Bronchial epithelial cell (primary cell): ENCODE measurements at places on chromosomes 2 and 18.

DNA sequence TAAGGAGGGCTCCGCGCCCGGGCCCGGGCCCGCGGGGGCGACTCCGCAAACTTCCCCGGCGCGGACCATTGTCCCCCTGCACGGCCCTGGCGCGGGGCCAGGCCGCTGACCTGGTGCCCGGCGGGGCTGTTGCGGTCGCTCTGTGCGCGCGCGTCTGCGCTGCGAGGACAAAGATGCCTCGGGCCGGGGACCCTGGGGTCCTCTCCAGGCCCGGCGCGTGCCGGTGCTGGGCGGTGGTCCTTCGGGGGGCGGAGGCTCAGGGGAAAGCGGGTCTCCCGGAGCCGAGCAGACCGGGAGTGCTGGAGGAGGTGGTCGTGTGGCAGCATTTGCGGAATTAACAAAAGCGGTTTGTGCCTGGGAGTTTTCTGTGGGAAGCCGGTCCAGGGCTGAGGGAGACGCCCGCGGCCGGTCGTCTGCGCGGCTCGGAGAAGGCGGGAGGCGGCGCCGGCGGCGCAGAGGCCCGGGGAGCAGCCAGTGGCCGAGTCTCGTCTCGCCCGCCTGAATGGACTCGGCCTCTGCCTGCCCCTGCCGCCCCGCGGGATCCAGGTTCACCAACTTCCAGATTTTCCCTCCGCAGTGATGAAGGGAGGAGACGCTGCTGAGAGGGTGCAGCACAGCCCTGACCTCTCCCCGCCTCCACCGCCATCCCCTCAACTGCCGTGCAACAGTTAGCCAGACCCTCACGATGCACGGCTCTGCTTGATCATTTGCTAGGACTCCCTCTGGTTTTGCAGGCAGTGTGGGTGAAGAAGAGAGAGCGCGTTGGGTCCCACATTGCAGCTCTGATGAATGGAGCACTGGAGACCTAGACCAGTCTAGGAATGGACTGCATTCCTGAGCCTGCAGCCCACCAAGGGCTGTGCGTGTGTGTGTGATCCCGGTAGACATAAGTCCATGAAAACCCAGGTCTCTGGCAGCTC is 705 bp downstream of the EFR3B start:
- DNase-seq, result no peak

DNA sequence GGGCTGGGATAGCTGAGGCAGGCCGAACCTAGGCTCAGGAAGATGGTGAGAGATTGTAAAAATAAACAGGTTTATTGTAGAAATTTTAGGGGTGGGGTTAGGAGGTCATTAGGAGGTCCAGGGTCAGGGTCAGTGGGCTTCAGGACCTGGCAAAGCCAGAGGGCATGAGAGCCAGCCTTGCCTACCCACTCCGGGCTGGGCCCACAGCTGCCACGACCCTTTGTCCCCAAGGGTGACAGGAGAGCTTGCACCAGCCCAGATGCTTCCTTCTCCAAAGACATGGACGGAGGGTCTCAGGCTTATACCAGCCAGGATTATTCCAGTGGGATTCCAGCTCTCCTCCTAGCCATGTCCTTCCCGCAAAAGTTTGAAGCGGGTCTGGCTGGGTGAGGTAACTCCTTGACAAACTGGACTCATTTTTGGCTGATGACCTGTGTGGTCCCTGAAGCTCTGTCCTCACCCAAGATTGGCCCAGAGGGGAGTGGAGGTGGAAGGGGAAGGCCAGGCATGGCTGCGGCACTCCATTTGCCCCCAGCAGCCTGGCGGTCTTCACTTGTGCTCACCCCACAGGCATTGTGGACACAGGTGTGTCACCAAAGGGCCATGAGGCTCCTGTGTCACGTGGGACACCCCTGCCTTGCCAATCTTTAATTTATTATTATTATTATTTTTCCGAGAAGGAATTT is 23.8 kb upstream of the ATOH8 start:
- DNase-seq, result no peak

- no peak for DNase-seq
These were observed 163.0 kb downstream of the PHLPP1 start for GRCh38 chr18:62878305-62878704.

GRCh38 chr2:221235941-221236340 is 336.2 kb downstream of the EPHA4 start:
- DNase-seq, result no peak

- no peak for DNase-seq
These were observed 288.1 kb downstream of the CCDC102B start for GRCh38 chr18:69085951-69086350.

DNA sequence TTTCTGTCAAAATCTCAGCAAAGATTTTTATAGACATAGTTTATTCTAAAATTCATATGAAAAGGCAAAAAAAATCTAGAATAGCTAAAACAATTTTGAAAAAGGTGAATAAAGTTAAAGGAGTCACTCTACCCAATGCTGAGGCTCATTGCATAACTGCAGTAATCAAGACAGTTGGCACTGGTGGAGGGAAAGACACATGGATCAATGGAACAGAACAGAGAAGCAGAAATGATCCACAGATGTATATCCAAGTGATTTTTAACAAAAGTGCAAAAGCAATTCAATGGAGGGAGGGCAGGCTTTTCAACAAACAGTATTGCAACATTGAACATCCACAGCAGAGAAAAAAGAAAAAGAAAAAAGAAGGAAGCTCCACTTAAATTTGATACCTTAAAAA is 162.8 kb downstream of the RBM43 start:
- no peak for DNase-seq

- DNase-seq, result no peak
These were observed 82.6 kb upstream of the TNP1 start for GRCh38 chr2:216942465-216942864.

DNA sequence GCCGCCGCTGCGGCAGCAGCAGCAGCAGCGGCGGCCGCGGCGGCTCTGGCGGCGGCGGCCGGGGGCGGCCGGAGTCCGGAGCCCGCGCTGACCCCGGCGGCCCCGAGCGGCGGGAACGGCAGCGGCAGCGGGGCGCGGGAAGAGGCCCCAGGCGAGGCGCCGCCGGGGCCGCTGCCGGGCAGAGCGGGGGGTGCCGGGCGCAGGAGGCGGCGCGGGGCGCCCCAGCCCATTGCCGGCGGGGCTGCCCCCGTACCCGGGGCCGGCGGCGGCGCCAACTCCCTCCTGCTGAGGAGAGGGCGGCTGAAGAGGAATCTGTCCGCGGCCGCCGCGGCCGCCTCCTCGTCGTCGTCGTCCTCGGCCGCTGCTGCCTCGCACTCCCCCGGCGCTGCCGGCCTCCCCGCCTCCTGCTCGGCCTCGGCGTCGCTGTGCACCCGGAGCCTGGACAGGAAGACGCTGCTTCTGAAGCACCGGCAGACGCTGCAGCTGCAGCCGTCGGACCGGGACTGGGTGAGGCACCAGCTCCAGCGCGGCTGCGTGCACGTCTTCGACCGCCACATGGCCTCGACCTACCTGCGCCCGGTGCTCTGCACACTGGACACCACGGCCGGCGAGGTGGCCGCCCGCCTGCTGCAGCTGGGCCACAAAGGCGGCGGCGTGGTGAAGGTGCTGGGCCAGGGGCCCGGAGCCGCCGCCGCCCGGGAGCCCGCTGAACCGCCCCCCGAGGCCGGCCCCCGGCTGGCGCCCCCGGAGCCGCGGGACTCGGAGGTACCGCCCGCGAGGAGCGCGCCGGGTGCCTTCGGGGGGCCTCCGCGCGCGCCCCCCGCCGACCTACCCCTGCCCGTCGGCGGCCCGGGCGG is 646 bp downstream of the PHLPP1 start:
- peak; percentile 42 for DNase-seq

GRCh38 chr2:171958475-171958874 is 36.2 kb downstream of the HAT1 start:
- peak; percentile 57 for DNase-seq

GRCh38 chr2:85911814-85912692 is 23.3 kb upstream of the ST3GAL5 start:
- peak; percentile 99 for DNase-seq

- DNase-seq, result no peak
These were observed 26.3 kb downstream of the ANO7 start for GRCh38 chr2:241214766-241215165.

DNA sequence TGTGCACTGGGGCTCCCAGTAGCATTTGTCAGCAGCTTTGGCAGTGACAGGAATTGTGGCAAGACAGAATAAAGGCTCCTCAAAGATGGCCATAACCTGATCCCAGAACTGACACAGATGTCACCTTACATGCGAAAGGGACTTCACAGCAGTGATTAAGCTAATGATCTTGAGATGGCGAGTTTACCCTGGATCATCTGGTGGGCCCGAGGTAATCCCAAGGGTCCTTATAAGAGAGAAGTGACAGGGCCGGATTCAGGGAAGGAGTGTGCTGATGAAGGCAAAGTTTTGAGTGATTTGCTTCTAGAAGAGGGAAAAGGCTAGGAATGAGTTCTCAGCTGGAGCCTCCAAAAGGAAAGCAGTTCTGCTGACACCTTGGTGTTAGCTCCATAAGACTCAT is 333.9 kb downstream of the LPIN1 start:
- no peak for DNase-seq

GRCh38 chr18:79657342-79657996 is 22.1 kb upstream of the CTDP1 start:
- DNase-seq, result no peak

DNA sequence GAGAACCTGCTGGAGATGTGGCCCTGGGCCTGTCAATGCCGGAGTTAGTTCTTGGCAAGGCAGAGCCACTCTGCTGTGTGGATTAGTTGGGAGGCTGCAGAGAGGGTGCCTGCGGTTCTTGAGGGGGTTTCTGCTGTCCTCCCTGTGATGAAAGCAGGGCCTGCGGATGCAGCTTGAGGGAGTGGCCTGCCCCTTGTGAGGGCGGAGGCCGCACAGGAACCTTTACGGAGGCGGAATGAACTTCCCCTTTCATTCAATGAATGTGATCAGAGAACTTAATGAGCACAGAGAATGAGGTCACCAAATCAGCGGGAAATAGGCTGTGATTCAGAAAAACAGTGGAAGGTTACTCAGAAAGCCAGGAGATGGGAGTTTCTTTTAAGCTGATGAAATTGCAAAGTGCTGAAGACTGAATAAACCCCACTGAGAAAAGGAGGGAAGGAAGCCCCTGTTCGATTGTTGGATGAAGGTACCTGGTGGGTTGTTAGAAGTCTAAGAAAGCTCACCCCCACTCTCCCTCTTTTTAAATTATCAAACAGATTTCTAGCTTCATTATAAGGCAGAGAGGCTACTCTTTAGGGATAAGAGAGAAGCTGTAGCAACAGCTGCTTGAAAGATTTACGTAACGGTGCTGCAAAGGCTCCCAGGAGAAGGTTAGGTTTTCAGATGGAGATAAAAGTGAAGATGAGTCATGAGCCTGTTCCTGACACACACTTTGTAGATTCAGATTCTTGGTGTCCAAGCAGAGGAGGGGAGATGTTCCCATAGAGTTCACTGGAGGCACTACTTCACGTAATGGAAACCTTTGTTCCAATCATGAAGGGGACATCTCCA is 47.4 kb downstream of the VWA3B start:
- DNase-seq, result no peak

GRCh38 chr18:23798824-23799223 is 109.6 kb downstream of the LAMA3 start:
- DNase-seq, result peak; percentile 43

DNA sequence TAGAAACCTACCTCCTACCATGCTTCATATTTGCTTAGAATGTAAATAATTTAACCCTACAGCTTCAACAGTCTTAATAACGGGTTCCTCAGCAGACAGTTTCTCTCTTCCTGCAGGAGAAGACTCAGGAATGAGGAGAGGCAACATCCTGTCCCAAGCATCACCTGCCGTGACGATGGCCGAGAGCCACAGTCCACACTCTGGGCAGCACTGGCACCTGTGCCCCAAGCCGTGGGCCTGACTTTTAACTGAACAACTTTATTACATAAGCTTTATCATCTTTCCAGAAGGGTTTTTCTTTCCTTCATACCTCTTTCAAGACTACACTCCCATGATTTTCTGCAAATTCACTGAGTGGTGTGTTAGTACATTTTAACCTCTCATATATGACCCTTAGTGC is 856.0 kb downstream of the GALR1 start:
- DNase-seq, result no peak

DNA sequence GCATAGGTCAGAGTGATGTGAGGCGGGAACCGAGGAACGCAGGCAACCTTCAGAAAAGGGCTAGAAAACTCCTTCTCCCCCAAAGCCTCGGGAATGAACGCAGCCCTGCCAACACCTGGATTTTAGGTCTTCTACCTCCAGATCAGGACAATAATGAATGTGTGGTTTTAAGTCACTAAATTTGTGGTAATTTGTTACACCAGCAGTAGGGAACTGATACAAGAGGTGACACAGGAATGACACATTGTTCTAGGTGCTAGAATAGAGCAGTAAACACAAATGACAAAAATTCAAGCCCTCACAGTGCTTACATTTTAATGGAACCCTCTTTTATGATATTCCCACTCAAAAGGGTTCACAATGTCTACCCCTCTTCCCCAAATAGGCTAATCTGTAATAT is 39.2 kb upstream of the EML4 start:
- no peak for DNase-seq

DNA sequence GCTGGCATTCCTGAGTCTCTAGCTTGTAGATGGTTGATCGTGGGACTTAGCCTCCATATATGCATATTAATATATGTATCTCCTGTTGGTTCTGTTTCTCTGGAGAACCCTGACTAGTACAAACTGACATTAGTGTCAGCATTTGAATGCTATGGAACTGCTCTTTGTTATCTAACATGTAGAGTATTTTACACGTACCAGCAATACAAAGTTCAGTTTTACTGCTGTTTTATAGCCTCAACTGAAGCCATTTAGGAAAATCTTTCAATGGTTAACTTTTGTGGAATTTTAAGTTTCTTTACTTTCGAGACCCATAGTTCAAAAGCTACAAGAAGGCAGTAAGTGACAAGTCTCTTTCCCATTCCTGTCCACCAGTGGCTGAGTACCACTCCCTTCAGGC is 418.4 kb downstream of the NUP35 start:
- DNase-seq, result no peak
